ENCODE measurements at places on chromosomes 7 and 10.

DNA sequence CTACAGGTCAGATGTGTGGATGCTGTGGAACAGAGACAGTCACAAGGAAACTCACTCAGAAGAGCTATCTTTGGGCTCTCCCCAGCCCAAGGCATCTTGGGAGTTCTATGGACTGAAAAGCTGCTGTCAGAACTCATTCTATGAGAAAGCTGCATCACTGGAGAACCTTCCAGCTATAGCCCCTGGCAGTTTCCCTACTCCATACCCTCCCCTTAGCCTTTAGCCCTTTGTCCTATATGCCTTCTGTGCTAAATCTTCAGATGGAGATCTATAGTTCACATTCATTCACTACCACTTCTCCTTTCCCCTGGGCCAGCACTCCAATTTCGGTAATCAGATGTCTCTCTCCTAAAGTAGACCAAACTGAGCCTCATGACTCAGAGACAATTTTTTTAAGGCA, 6.9 kb downstream of the WNT8B start:
- DNase-seq: no peak

GRCh38 chr10:43198682-43199005, 60.4 kb downstream of the CSGALNACT2 start:
- no peak for DNase-seq

GRCh38 chr10:29725133-29725720, 90.5 kb upstream of the SVIL start:
- DNase-seq: no peak

DNA sequence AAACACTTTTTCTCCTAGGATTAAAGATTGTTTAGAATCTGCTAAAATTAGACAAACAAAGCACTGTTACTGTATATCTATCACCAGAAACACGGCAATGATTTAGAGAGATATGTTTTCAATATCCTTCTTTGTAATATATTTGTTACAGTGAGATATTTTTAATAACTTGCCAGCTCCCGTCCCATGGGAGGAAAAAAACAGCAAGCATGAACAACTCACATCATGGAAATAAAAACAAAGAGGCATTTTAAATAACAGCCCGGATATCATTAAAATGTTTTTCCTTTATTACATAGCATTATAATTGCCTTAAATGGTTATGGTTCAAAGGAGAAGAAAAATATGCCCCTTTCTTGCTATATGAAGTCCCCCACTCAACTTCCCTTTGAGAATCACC, 272.1 kb downstream of the BMPER start:
- no peak for DNase-seq

DNA sequence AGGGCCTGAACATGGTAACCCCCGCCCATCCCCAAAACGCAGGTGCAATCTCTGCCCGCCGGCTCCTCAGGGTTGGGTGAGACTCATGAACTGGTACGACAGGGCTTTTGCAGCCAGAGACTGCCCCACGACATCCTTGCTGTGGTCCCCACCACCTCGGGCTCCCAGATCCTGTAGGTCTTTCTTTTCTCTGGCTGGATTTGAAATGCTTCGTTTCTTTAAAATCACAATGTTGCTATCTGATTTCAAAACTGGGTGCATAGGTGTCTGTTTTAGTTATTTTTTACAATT, 21.9 kb downstream of the WDR86 start:
- no peak for DNase-seq

GRCh38 chr10:124066781-124067714, 26.4 kb downstream of the CHST15 start:
- DNase-seq: peak; percentile 75

DNA sequence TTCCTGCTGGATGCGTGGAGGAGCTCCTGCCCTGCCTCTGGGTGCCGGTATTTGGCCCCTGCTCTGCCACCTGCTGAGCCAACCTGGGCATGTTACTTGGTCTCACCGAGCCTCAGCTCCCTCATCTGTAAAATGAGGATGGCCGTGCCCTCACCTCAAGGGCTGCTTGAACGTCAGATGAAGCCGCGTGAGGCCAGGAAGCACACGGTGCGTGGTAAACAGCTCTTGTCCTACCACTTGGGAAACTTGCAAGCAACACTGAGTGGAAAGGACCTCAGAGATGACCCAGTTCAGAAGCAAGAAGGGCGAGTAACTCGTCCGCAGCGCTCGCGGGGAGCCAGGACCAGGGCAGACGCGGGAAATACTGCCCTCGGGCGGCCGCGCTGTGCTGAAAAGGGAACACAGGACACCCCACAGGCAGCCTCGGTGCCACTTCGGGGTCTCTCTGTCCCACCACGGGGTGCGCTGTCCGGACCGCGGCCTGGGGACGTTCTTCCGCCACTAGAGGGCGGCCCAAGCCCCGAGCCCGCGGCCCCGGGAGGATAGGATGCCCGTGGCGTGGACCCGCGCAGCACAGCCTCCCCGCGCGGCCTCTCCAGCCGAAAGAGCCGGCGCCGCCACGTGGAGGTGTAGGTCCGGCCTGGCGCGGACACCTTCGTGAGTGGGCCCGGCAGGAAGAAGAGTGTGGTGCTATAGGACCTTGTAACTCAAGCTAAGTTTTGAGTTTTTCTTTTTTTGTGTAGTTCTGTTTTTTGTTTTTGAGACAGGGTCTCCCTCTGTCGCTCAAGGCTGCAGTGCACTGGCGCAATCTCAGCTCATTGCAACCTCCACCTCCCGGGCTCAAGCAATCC, 94.1 kb downstream of the PRKAG2 start:
- peak; percentile 59 for DNase-seq

DNA sequence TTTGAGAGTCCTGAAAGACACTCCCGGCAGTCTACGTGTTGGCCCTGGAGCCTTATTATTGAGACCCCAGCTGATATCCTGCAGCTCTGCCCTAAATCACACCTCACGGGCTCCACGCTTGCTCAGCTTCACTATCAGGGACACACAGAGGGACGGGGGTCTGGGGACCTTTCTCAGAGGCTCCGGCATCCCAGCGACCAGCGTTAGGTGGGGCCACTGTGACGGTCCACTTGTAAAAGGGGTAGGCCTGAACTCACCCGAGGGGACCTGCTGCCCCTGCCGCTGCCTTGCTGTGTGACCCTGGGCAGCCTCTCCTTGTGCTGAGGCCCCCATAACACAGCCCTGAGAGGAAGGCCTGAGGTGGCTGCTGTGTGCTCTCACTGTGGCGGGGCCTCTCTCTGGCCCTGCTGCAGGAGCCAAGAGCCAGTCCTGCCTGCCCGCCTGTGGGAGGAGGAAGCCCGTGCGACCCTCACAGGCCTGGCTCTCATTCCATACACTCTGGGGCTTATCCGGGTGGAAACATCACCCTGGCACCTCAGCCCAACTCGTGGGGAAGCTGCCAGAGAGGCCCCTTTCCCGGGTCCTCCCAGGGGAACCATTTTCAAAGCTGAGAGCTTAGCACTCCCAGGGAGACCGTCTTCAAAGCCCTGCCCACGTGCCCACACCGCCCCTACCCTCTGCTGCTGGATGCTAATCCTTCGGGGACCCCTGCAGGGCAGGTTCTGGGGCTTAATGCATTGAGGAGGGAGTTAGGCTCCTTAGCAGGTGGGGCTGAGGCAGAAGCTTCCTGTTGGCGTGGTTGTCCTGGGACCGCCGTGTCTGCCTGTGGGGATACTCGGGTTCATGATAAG, 21.7 kb downstream of the AQP1 start:
- no peak for DNase-seq

DNA sequence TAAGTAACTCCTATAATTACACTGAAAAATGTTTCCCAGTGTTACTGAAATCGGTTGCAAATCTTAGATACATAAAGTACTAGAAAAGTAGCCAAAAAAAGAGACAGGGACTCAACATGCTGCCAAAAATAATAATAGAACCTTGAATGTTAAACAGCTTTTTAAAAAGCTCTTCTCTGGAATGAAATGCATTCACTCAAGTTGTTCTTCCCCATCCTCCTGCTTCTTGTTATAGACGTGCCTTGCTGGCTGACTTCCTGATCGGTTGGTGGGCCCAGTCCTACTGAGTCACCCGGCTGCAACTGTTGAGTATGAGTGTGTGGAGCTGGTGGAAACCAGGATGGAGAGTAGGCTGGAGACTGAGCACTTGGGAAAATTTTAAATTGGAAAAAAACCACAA, 30.6 kb upstream of the RAPGEF5 start:
- DNase-seq: no peak

DNA sequence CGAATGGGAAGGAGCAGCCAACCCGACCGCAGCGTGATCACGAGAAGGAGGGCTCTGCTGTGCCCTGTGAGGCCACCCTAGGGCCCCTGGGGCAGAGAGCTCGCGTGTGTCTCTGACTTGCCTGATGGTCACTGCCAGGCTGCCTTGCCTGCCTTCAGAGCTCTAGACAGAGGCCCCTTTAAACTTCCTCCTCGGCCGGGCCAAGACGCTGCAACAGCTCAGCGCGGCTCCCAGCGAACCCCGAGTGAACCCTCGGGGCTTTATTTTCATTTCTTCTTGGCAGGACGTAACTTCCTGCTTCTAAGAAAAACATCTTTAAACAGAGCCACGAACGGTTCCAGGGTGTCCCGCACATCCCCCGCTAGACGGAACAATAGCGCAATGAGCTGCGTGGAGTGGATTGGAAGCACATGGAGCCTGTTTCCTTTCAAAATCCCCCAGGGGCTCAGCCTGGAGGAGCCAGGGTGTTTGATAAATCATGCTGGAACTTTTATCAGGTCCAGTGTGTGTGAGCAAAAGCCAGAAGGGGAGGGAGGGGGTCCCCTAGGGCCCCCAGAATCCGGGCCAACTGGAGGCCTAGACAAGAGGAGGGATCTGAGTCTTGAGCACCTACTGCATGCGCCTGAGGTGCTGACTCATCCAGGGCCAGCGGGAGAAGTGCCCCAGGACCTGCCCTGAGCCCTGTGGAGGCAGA, 134.1 kb upstream of the GDF10 start:
- DNase-seq: peak; percentile 76

- no peak for DNase-seq
Observed at GRCh38 chr10:130491693-130492050, 355.5 kb downstream of the GLRX3 start.

- peak; percentile 67 for DNase-seq
Observed at GRCh38 chr7:40780460-40780859, 645.7 kb downstream of the SUGCT start.

GRCh38 chr7:94823947-94824346, 83.4 kb upstream of the PPP1R9A start:
- no peak for DNase-seq

DNA sequence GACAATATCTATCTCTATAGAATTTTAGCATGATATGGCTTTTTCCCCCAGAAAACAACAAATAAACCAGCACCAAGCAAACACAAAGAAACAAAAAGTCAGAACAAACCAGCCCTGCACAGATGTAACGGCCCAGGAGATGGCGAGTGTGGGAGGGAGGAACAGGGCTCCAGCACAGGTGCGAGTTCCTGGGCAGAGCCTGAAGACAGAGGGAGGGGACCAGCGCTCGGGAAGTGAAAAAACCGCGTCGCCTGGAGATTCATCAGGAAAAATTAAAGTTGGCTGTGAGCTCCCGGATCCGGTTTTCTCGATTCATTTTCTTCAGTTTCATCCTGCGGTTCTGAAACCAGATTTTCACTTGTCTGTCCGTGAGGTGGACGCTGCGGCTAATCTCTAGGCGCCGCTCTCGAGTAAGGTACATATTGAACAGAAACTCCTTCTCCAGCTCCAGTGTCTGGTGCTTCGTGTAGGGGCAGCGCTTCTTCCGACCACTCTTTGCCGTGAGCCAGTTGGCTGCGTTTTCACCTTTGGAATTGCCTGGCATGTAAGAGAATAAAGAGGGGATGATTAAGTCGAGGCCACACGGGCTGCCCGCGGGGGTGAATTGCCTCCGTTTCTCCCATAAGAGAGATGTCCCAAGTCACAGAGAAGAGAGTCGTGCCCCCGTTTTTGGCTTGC, 2.3 kb downstream of the HOXA10 start:
- no peak for DNase-seq

GRCh38 chr7:139566736-139567646, 43.5 kb downstream of the CLEC2L start:
- DNase-seq: no peak

- DNase-seq: peak; percentile 95
Observed at GRCh38 chr10:126062131-126063032, 166.0 kb downstream of the FANK1 start.

GRCh38 chr10:63391812-63392211, 74.0 kb downstream of the JMJD1C start:
- DNase-seq: no peak

DNA sequence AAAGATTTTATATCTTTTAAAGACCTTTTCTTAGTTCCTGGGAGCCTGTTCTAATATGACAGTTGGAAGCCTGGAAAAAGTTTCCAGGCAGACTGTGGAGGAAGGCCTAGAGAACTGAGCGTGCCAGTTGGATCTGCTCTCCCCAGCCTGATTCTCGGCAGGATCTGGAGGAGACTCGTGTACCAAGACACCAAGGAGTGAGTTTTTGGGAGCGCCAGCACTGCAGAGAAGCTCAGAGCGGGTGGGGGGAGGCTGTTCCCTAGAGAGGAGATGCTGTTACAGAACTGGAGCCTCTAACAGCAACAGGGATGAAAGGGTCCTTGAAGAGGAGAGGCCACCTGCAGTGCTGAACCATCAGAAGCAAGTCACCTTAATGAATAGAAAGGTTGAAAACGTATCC, 52.9 kb downstream of the LYZL2 start:
- no peak for DNase-seq

DNA sequence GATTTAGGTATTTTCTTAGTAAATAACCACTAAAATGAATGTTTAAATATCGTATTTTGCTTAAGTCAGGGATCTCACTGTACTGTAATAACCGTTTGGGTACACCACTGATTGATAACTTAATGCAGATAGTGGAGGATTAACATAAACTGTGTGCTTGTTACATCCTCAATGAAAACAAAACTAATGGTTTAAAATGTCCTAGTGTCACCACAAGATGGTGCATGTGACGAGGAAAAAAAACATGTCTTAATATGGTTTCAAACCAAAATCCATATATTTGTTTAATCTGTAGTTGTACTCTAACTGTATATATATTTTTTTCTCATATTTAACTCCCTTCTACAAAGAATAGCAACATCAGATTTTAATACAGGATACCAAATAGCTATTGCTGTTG, 19.2 kb downstream of the ARMC10 start:
- peak; percentile 71 for DNase-seq

GRCh38 chr10:9811601-9812000, 1206.1 kb upstream of the CELF2 start:
- DNase-seq: no peak

- no peak for DNase-seq
Observed at GRCh38 chr7:126302639-126303038, 950.1 kb downstream of the GRM8 start.

All from pons (tissue), 1 donor.